H54 (cell line): ENCODE measurements at places on chromosomes 3 and 15.

DNA sequence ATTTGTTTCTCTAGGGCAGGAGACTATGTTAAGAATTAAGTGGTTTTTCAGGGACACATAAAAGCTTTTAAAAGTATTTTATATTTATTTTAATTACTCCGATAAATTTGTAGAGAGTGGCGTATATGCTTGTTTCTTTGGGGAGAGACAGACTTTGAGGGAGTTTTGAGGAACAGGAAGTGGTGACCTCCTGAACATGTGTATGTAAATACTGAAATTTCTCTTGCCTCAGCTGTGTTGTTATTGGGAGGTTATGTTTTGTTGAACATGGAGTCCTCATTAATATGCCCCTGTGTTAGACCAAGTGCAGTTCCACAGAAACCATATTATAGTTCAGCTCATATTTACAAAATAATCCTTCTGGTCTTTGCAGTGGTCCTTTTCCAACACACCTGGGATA, 41.8 kb upstream of the UTS2B start:
- no peak for DNase-seq

GRCh38 chr3:36846406-36846805, 82.1 kb upstream of the DCLK3 start:
- no peak for DNase-seq

DNA sequence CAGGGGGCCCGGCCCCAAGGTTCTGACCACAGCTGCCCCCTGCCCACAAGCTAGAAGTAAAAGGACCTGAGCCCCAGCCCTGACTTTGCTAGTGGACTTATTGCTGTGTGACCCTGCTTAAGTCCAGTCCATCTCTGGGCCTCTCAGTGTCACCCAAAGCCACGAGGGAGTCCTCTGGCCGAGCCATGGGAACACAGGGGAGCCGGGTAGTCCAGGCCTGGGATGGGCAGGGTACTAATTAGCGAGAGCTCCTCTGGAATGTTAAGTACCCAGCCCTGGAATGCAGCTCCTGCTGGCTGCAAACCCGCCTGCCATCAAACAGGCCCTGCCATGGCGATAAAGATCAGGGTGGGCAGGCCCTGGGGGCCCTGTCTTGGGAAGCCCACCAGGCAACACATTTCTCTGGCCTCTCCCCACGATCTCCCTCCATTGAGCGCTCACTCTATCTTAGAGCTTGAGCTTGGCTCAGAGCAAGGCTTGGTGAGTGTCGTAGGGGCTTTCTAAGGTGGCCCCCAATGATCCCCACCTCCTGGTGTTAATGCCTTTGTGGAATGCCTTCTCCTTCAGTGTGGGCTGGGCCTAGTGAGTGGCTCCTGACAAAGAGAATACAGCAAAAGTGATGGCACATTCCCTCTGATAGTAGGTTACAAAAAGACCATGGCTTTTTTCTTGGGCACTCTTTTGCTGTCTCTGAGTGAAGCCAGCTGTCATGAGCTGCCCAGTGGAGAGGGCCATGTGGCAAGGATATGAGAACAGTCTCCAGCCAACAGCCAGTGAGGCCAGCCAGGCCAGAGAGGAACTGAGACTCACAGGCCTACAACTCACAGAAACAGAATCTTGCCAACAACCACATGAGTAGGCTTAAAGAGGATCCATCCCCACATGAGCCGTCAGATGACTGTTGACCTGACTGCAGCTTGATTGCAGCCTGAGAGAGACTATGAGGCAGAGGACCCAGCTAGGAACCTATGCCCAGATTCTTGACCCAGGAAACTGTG, 133.1 kb downstream of the SMAD6 start:
- DNase-seq = no peak

GRCh38 chr3:143182866-143183664, 63.5 kb downstream of the CHST2 start:
- DNase-seq = no peak

GRCh38 chr3:190424478-190425439, 24.9 kb downstream of the TMEM207 start:
- DNase-seq = peak; percentile 20

GRCh38 chr15:96362011-96362754, 31.7 kb downstream of the NR2F2 start:
- DNase-seq = no peak

DNA sequence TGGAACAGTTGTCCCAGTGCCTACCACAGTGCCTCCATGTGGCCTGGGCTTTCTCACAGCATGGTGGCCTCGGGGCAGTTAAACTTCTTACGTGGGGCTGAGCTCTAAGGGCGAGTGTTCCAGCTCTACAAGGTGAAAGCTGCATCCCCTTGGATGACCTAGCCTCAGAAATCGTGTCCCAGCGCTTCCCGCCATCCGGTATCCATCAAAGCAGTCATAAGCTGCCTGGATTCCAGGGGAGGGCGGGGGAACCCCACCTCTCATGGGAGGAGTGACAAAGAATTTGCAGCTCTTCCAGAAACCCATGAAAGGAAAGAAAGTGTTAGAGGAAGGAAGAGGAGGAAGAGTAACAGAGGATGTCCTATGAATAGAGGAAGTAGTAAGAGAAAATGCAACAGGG, 45.8 kb upstream of the CCDC174 start:
- DNase-seq = no peak

GRCh38 chr3:121481106-121481880, 64.5 kb downstream of the POLQ start:
- DNase-seq = no peak
